ENCODE measurements at places on chromosomes 7 and 10.
A peak's percentile ranks its signal among the peaks of the same experiment; 100 is the strongest.

DNA sequence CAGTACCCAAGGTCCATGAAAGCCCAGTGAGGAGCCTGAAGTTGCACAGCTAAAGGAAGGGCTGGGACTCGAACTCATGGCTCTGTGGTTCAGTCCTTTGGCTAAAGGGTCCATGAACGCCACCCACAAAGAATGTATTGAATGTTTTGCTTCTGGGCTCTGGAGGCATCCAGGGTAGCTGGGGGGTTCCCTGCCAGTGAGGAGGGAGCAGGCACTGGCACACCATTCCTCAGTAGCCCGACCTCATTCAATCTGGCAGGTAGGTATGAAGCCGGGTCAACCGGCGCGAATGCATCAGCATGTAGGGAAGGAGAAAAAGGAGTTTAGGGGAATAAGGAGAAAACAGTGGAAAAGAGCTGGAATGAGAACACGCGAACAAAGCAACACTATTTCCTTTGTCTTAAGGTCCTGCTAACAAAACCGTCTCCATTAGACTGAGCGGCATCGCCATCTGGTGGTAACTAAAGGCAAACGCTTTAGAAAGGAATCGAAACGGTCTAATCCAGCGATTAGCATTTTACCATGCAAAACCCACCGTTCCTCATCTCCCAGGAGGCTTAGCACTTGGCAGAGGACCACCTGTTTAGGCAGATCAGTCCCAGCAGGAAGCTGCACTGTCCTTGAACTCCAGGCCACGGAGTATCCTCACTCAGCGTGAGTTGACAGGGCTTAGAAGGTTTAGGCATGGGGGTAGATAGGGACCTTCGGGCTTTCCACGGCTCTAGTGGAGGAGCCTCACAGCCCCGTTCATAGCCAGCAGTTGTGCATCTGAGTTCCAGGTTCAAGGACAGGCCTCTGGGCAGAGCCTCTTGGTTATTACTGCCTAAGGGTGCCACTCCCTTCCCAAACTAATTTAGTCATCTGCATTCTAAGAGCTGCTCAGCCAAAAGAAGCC, 122.8 kb downstream of the UBE2H start:
- DNase-seq, result peak; percentile 66

GRCh38 chr10:14661818-14662217, 112.9 kb downstream of the FAM107B start:
- no peak for DNase-seq

DNA sequence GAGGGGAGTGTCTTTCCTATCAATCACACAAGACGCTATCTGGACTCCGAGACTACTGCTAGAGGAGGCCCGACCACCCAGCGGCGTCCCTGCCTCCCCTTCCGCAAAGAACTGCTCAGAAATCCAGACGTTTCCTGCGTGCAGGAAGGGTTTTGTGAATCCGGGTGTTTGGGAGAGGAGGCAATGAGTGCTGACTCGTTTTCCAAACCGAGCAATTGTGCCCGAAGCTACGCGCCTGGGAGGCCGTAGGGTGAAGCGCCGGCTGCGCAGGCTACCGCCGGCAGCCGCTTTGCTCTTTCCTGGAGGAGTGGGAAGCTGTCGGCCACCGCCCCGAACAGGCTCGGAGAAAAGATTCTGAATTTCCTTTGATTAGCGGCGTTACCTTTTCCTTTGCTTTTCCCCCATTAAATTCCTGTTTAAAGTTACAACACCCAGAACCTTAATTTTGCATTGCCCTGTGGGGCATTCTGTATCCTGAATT, 5.3 kb downstream of the VAX1 start:
- no peak for DNase-seq

- no peak for DNase-seq
These were observed 2.2 kb upstream of the TMEM196 start for GRCh38 chr7:19775578-19775977.

GRCh38 chr7:103626776-103627175, 180.8 kb upstream of the SLC26A5 start:
- DNase-seq, result no peak

DNA sequence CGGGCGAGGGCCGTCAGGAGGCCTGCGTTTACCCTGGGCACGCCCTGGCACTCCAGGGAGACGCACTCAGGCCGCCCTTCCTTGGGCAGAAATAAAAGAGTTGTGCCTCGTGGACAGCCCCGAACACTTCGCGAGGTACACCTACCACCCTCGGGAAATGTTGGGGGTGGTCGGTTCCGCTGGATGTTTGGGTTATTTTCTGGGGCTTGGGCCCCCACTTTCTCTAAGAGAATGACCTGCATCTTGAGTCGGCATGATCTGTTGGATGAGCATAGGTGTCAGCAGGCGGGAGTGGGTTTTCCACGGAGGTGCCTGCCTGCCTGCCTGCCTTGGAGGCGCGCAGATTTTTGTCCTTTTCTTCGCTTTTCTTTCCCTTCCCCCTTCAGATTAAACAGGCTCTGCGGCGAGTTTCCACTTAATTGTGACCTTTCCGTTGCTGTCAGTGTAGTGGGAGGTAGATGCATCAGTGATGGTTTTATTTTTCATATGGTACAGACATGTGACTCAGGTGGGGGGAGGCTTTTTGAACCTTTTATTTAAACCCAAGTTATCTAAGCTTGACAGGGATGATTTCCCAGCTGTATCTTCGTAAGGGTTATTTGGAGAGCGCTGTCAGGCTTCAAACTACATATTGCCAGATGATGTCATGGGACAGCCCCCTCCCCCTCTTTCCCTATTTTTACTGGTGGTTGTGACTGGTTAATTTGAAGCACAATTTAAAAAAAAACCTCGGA, 661 bp downstream of the HECTD2 start:
- DNase-seq, result peak; percentile 17

- DNase-seq, result no peak
These were observed 39.6 kb downstream of the NUP205 start for GRCh38 chr7:135597181-135597925.

DNA sequence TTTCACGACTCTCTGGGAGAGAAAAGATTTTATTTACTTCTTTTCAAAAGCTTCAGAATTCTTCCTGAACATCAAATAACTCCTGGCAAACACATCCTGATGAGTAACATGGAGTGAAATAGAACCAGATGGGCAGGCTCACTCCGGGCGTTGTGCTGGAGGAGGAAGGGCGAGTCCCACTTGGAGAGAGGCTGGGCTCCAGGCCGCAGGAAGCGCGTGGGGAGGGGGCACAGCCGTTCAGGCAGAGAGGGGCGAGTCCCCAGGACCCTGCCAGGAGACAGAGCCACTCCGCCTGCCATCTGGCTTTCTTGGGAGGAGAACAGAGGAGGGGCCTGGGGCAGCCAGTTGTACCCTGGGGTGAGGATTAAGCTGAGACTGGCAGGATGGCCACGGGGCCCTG, 265.9 kb upstream of the ZMIZ1 start:
- no peak for DNase-seq

DNA sequence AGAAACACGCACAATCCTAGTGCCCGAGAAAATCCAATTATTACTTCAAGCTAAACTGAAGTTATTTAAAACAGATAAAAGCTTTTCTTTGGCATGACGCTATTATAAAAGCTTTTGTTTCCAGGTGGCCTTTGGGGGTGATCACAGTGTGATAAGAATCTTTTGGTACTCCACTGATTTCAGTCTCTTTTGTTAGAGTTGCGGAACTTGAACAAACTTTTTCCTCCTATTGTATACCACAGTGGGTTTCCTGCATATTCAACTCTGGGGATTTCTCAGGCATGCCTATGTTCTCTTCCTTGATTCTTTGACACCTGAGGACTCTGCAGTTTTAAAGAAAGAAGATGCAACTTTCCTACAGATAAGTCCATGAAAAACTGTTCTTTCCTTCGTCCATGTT, 99.7 kb upstream of the PITRM1 start:
- no peak for DNase-seq

GRCh38 chr10:21406595-21407193, 118.8 kb downstream of the SKIDA1 start:
- DNase-seq, result peak; percentile 7

GRCh38 chr10:79941146-79941545, 7.8 kb downstream of the SFTPD start:
- no peak for DNase-seq

DNA sequence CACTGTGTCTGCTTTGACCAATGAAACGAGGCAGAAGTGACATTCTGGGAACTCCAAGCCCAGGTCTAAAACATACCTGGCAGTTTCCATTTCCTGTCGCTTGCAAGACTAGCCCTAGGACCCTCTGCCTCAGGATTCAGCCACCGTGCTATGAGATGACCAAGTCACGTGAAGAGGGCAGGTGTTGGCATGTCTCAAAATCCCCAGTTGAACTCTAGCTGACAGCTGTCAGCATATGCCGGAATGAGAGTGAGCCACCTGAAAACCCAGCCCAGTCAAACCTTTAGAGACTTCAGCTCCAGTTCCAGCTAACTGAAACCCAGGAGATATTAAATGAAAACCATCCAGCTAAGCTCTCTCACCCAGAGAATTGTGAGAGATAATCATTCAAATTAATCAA, 89.9 kb upstream of the PPP1R3A start:
- no peak for DNase-seq

GRCh38 chr7:45174328-45174610, 16.7 kb downstream of the RAMP3 start:
- no peak for DNase-seq

- no peak for DNase-seq
These were observed 17.5 kb downstream of the DNAJC9 start for GRCh38 chr10:73229567-73229966.

DNA sequence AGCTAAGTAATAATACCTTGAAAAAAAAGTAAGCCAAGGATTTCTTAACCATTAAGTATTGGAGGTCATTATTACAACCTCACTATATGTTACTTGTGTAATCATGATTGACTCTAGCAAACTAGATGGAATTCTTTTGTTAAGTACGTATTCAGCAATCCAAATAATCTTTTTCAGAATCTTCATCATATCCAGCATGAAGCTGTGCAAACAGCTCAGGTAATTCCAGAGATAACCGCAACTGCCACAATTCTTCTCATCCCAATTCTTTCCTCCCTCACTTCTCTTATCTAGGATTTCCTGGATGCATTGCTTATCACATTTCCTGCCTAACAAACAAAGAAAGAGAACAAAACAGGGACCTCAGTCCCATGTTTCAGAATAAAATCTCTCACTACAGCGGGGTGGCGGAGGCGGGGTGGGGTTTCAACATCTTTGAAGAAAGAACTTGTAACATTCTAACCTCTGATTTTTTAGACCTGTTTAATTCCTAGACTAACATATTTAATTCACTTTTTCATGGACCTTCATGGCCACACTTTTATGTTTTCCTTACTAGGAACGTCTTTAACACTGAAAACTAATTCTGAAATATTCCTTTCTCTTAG, 156.5 kb downstream of the POM121L12 start:
- no peak for DNase-seq

DNA sequence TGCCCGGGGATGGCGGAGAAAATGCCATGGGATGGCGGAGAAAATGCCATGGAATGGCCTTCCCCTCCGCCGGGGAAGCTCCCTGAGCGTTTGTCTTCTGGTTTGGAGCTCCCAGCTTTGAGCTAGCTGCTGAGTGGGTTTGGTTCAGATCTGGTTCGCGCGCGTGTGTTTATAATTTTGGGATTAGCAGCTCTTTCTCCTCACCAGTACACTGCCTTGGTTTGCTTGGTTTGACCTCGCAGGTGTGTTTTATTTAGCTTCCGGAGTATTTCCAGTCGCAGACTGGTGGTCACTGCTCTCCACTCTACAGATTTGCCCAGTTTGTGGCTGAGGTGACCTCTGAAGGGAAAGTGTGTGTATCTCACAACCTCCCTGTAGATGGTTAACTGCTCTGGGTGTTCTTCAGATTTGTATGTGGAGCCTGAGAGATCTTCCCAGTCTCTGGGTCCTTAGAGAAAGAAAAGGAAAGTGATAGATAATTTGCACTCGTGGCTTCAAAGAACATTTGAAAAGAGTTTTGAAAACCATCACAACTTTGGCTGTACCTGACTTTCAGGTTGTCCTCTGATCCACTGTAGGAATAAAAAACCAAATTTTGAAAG, 597 bp downstream of the ZNF277 start:
- no peak for DNase-seq

DNA sequence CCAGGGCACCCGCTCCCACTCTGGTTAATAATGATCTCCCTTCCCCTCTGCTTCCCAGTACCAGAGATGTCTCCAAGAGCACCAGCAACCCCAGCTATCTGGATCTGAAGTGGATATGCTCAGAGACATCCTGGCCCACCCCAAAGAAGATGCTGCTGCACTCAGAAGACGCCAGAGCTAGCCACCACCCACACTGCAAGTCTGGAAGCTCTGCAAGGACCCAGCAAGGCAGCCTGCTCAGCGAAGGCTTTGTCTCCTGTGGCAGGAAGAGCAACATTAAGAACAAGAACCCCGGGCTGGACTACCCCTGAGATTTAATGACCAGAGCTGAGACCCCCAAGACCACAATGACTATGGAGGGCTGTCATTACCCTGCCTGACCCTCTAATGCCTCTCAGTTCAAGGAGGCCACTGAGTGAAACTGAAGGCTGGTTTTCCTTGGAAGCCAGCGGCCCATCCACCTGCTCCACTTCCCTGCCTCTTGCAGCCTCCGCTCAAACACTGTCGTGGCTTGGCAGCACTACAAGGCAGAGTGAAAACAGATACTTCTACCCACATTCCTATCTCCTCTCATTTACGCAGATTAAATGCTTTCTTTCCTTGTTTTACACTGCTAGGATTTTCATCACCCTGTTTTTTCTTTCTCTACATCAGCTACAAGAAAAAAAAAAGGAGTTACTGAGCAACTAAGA, 202.2 kb downstream of the SNX10 start:
- no peak for DNase-seq

DNA sequence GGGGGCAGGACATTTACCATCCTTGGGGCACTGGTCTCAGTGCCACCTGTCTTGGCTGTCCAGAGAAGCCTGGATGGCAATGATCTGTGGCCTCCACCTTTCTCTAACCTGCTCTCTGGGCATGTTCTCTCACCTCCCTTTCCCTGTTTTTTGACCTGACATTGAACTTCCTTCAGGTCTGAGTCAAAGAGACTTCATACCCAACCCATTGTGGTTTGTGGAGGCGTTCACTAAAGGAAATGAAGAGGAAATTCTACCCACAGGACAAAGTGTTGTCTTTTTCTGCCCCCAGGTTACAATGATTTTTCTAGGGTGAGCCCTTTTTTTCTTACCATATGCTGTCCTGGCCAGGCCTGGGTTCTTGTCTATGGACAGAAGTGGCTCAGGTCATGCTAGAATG, 76.6 kb downstream of the CYP26A1 start:
- no peak for DNase-seq

GRCh38 chr10:5534051-5534821, 9.5 kb downstream of the CALML3 start:
- no peak for DNase-seq

GRCh38 chr7:28984631-28985030, 26.5 kb upstream of the TRIL start:
- no peak for DNase-seq

GRCh38 chr10:60429084-60429849, 39.6 kb upstream of the ANK3 start:
- no peak for DNase-seq

GRCh38 chr10:5460468-5461202, 38.7 kb downstream of the CALML5 start:
- no peak for DNase-seq

DNA sequence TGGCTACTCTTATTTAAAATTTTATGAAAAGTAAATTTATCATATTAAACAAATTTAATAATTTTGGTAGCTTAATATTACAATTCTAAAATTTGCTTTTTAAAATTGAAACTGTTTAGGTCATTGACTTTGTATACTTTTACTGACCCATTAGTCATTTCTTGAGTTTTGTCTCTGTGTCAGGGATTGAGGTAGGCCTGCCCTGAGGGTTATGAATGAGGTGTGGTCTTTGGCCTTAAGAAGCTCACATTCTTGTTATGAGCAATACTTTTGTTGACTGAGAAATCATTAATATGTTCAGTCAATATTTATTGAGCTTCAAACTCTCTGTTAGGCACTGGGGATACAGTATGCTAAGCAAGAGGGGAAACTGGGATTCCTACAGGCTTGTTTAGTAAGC, 47.0 kb upstream of the RPA3 start:
- no peak for DNase-seq
